ENCODE measurements at places on chromosomes 1 and 21.

GRCh38 chr1:198212675-198213074 lies 55.9 kb downstream of the NEK7 start:
- peak; percentile 69 for DNase-seq

DNA sequence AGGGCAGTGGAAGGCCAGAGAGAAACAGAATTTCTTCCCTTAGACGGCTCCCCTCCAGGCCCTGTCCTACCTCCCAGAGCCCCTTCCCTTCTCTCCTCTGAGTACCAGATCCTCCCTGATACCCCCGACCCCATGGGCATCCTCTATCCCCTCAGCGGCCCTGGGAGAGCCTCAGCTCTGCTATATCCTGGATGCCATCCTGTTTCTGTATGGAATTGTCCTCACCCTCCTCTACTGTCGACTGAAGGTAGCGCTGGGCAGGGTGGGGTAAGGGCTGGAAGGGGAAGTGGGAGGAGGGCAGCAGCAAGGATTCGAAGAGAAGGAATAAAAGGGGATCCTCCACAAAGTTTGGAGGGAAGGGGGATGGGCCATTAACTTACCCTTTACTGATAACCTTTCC lies 2.7 kb downstream of the FCER1G start:
- no peak for DNase-seq

DNA sequence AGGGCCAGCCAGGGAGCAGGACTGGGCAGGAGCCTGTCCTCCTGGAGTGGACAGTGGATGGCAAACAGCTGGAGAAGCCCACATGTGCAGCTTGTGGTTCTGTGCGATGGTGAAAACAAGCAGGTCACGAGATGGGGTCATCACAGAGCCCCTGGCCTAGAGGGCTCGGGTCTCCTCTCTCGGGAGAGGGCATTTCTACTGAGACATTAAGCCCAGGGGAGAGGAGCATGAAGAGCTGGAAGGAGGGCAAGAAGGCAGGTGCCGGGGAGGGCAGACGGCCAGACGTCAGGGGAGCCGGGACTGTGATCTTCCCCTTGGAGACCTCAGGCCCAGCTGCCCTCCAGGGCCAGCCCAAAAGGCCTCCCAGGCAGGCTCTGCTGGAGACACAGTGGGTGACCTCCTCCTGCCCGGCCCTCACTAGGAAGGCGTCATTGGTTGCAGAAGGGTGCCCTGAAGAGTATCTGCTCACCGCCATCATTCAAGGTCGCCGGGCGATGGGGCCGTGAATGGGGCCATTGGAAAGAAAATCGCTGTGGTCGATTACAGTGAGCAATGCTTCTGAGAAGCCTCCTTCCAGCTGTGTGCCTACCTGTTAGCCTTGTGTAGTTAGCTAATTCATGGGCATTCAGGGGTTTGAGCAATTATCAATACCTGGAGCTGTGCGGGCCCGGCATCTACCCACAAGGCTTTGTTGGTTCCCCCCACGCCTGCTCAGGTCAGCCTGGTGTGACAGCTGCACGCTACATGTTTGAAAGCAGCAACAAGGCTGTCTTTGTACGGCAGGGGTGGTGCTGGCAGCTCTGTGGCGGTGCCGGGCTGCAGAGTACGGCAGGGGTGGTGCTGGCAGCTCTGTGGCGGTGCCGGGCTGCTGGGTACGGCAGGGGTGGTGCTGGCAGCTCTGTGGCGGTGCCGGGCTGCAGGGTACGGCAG lies 72.3 kb upstream of the ACTRT2 start:
- DNase-seq, result no peak

DNA sequence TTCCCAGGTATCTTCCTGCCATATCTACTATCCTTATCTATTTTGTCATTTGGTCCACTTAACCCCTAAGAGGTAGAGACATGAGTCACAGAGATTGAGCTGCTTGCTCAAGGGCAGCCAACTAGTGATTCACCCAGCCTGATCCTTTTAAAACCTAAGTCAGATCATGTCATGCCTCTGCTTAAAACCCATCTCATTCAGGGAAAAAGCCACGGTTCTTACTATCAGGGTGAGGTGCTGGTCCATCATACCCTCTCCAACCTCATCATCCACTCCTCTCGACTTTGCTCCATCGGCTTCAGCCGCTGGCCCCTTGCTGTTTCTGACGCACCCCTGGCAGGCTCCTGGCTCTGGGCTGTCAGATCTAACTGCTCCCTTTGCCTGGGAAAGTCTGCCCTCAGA lies 14.4 kb upstream of the PPP1R15B start:
- no peak for DNase-seq

- DNase-seq, result no peak
Measured at GRCh38 chr1:230992100-230992774, 13.3 kb downstream of the ARV1 start.

- no peak for DNase-seq
Measured at GRCh38 chr1:31377364-31377863, 4.5 kb upstream of the FABP3 start.

GRCh38 chr1:172024516-172024915 lies 183.2 kb downstream of the DNM3 start:
- DNase-seq, result no peak

GRCh38 chr1:58395355-58395754 lies 151.2 kb downstream of the OMA1 start:
- DNase-seq, result peak; percentile 29

DNA sequence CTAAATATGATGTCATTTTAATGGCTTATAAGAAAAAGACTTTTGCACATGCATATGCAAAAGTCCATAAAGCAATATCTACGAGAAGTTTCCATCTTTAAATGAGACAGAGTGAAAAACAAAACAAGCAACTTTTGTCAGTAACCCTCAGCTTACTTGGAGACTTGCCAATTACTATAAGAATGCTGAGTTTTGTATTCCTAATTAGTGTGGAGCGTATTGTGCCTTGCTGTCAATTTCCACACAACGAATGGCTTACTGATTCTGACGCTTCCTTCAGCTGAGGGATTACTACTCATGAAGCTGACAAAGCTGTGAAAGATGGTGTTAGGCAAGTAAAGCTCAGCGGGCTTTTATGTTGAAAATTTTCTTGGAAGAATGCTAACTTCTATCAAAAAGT lies 440.4 kb upstream of the ADAMTS5 start:
- no peak for DNase-seq

- DNase-seq, result no peak
Measured at GRCh38 chr1:235112297-235113182, 16.1 kb downstream of the TOMM20 start.

DNA sequence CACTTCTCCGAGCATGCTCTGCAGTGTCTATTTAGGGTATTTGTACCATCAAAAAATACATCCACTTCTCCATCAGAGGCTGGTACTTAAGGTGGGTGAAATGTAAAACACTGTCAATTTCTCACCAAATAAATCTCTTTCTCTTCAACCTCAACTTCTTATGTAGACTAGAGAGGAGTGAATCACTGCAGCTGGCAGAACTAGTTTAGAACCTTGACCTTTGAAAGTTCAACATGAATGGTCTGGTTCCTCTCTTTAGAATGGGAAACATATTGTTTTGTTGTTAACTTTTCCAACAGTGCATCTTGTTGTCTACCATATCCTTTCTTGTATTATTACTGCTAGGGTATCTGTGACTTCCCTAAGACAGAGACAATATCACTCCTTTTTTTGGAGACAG lies 20.1 kb upstream of the SLC44A5 start:
- no peak for DNase-seq

- DNase-seq, result no peak
Measured at GRCh38 chr1:2463396-2463795, 12.7 kb upstream of the PLCH2 start.

- no peak for DNase-seq
Measured at GRCh38 chr1:224884361-224884801, 45.1 kb upstream of the DNAH14 start.

DNA sequence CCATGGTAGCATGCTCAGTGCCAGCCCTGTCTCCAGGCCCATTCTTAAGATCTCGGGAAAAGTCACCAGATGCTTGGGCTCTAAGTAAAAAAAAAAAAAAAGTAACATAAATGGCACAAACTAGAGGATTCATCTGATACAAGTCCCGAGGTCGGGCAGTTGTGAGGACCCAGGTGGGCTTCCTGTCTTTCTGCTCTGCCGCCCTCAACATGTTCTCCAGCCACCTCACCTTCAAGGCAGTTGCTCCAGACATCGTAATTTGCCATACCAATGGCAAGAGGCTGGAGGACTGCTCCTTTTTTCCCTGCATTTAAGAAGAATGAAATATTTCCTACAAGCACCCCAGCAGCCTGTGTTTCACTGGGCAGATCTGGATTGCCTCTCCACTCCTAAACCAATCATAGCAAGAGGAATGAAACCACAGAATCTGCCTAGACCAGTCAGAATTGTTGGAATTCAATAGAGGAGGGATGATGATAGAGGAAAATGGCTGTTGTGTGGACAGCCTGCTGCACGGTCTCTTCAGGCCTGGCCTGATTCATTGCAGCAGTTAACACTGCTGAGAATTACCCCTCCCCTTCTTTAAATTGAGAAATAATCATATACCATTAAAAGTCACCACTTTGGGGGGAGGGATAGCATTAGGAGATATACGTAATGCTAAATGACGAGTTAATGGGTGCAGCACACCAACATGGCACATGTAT lies 5.4 kb downstream of the HMGN2 start:
- no peak for DNase-seq

GRCh38 chr1:15423355-15424077 lies 13.8 kb downstream of the EFHD2 start:
- no peak for DNase-seq

GRCh38 chr1:234281826-234282489 lies 91.3 kb upstream of the COA6 start:
- no peak for DNase-seq

GRCh38 chr1:5989286-5989605 lies 3.0 kb downstream of the NPHP4 start:
- DNase-seq, result no peak

GRCh38 chr21:46323227-46323709 lies 402 bp downstream of the C21orf58 start:
- DNase-seq, result no peak
